Kidney (tissue), 22 donors: ENCODE measurements at places on chromosomes 12 and 14. TPM values are rescaled to one million over a fixed set of nuclear protein-coding genes. Genes with fewer than 3 reads are reported as not detected.
A peak's percentile ranks its signal among the peaks of the same experiment; 100 is the strongest.

GRCh38 chr12:54683398-54683797 lies 35.2 kb upstream of the DCD start:
- H3K27ac ChIP-seq: no peak overlapping the region
- H3K27me3 ChIP-seq: no peaks in the 10 kb centered on the region
- no peaks in the 10 kb centered on the region for H3K4me1 ChIP-seq
- no peaks in the 10 kb centered on the region for H3K36me3 ChIP-seq
- DNase-seq: peak; percentile 78
- no peak overlapping the region for H3K4me3 ChIP-seq

- no peaks in the 10 kb centered on the region for H3K36me3 ChIP-seq
- no peak overlapping the region for H3K27ac ChIP-seq
- H3K27me3 ChIP-seq: no peaks in the 10 kb centered on the region
- no peak overlapping the region for H3K4me3 ChIP-seq
- H3K4me1 ChIP-seq: no peaks in the 10 kb centered on the region
Measured at GRCh38 chr12:85695097-85695715, 141.0 kb downstream of the RASSF9 start.

- H3K27ac ChIP-seq: no peak overlapping the region
- no peaks in the 10 kb centered on the region for H3K36me3 ChIP-seq
- H3K27me3 ChIP-seq: no peaks in the 10 kb centered on the region
- H3K4me1 ChIP-seq: no peaks in the 10 kb centered on the region
- no peak overlapping the region for H3K4me3 ChIP-seq
- DNase-seq: no peak
Measured at GRCh38 chr12:105539735-105540134, 209.2 kb downstream of the C12orf75 start.

DNA sequence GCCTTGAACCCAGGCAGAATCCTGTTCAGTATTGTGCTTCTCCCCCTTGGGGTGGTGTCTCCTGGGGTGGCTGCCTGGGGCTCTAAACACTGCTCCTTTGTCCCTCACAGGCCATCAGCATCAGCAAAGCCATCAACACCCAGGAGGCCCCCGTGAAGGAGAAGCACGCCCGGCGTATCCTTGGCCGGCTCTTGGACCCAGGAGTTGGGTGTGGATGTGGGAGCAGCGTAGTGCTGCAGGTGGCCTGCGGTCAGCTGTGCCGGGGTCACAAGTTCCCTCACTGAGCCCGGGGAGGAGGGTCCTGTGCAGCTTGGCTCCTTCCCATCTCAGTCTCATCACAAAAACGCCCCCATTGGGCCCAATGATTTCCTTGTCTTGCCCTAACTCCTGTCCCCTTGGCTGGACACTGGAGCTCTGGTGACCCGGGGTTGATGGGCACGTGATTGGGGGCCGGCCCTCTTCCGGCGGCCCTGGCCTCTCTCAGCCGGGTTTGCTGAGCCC lies 12.7 kb downstream of the HIP1R start:
- peaks cover 12% of the 10 kb centered on the region for H3K36me3 ChIP-seq
- no peak overlapping the region for H3K4me3 ChIP-seq
- no peak overlapping the region for H3K27ac ChIP-seq
- DNase-seq: peak; percentile 37
- H3K27me3 ChIP-seq: no peaks in the 10 kb centered on the region

DNA sequence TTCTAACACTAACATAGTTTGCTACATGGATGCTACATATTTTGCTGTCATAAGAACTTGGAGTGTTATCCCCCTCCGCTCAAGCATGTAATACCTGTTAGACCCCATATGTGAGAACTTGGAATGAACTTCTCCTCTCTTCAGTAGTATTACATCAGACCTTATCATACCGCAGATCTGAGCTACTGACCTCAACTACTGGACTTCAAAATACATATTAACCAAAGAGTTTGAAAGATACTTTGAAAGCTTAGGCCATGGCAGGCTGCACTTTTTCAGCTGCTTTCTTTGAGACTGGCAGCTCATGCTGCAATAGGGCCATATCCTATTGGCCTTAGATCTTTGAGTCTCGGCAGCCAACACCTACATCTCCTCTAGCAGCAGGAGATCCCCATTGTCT lies 74.8 kb downstream of the EEA1 start:
- DNase-seq: no peak
- no peak overlapping the region for H3K4me3 ChIP-seq
- H3K36me3 ChIP-seq: peaks cover 3% of the 10 kb centered on the region
- no peaks in the 10 kb centered on the region for H3K27me3 ChIP-seq
- H3K4me1 ChIP-seq: no peaks in the 10 kb centered on the region

- no peak overlapping the region for H3K27ac ChIP-seq
- no peaks in the 10 kb centered on the region for H3K4me1 ChIP-seq
- no peaks in the 10 kb centered on the region for H3K36me3 ChIP-seq
- no peaks in the 10 kb centered on the region for H3K27me3 ChIP-seq
- no peak for DNase-seq
Measured at GRCh38 chr14:71625175-71625574, 307.1 kb upstream of the RGS6 start.

The ADAM21 gene
- 0.13 TPM for total RNA-seq

The ADGRD1 gene
- 6.7 TPM for total RNA-seq

DNA sequence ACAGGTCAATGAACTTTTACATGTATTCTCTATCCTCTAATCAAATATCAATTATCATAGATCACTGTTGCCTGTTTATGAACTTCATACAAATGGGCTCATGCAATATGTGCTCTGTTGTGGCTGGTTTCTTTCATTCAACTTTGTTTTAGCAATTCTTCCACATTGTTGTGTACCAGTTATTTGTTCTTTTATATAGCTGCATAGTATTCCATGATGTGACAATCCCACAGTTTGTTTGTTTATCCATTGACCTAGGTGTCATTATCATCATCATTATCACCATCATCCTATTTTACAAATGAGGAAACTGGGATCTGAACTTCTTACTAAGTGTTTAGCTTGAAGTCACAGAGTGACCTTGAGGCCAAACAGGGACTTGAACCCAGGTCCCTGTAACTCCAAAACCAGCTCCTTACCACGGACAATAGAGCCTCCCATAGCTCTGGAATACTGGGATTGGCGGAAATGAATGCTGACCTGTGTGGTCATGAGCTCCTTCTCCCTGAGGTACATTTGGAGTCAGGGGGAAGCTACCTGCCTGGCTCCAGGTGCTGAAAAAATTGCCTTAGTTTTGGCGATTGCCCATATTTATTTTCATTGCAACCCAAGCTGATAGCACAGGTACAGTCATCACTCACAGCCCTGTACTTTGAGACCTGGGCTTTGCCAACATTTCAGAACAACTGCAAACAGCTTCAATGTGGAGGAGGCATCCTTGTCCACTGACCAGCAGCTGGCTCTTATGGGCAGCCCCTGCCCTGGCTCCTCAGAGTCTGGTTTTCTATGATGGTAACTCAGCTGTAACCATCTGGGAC lies 9.2 kb downstream of the ZFP36L1 start:
- H3K4me3 ChIP-seq: no peak overlapping the region
- no peak for DNase-seq
- H3K36me3 ChIP-seq: no peaks in the 10 kb centered on the region
- H3K27ac ChIP-seq: peak overlapping the region; percentile 85
- peaks cover 60% of the 10 kb centered on the region for H3K4me1 ChIP-seq
- no peaks in the 10 kb centered on the region for H3K27me3 ChIP-seq

The AP5M1 gene
- total RNA-seq: 49.4 TPM

- no peak overlapping the region for H3K27ac ChIP-seq
- H3K27me3 ChIP-seq: no peaks in the 10 kb centered on the region
- H3K4me1 ChIP-seq: no peaks in the 10 kb centered on the region
- H3K4me3 ChIP-seq: no peak overlapping the region
Measured at GRCh38 chr14:67446371-67447032, 34.5 kb upstream of the PLEK2 start.

GRCh38 chr12:28799348-28799747 lies 349.7 kb upstream of the FAR2 start:
- no peak for DNase-seq
- no peak overlapping the region for H3K4me3 ChIP-seq
- no peaks in the 10 kb centered on the region for H3K36me3 ChIP-seq
- no peaks in the 10 kb centered on the region for H3K4me1 ChIP-seq

The IAPP gene
- not detected for total RNA-seq

DNA sequence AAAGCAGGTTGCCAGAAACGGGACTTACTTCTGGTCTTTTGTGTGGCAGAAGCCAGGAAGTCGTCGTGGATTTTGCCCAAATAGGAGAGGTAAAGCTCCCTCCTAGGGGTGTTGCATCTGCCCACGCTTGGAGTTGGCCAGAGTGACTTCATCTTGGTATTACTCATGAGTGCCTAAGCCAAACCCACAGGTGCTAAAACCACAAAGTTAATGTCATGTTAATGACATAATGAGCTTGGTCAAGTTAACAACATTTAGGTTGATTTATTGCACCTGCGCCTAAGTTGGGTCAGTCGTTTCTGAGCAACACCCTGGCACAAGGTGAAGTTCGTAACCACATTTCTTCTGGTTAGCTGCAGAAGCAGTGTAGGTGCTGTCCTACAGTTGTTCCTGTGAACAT lies 225.2 kb downstream of the FUT8 start:
- no peak for DNase-seq
- no peaks in the 10 kb centered on the region for H3K36me3 ChIP-seq
- H3K27me3 ChIP-seq: no peaks in the 10 kb centered on the region
- no peak overlapping the region for H3K27ac ChIP-seq

GRCh38 chr14:99038431-99038820 lies 233.6 kb downstream of the BCL11B start:
- no peaks in the 10 kb centered on the region for H3K4me1 ChIP-seq
- no peak for DNase-seq
- no peaks in the 10 kb centered on the region for H3K27me3 ChIP-seq
- H3K4me3 ChIP-seq: no peak overlapping the region

GRCh38 chr12:109573914-109574244 lies 285 bp downstream of the MVK start:
- no peaks in the 10 kb centered on the region for H3K36me3 ChIP-seq
- no peak overlapping the region for H3K27ac ChIP-seq
- DNase-seq: no peak

The PRB2 gene
- total RNA-seq: not detected

The TROAP gene
- total RNA-seq: 1.0 TPM

The TMEM119 gene
- total RNA-seq: 15.8 TPM

GRCh38 chr12:120358412-120359100 lies 10.4 kb downstream of the MSI1 start:
- H3K27me3 ChIP-seq: no peaks in the 10 kb centered on the region
- DNase-seq: peak; percentile 61
- peaks cover 2% of the 10 kb centered on the region for H3K36me3 ChIP-seq
- H3K4me1 ChIP-seq: peaks cover 3% of the 10 kb centered on the region
- H3K4me3 ChIP-seq: no peak overlapping the region

GRCh38 chr12:67747869-67748742 lies 99.6 kb downstream of the DYRK2 start:
- H3K36me3 ChIP-seq: no peaks in the 10 kb centered on the region
- no peaks in the 10 kb centered on the region for H3K27me3 ChIP-seq
- H3K4me1 ChIP-seq: no peaks in the 10 kb centered on the region
- no peak overlapping the region for H3K27ac ChIP-seq

- no peaks in the 10 kb centered on the region for H3K36me3 ChIP-seq
- H3K4me1 ChIP-seq: no peaks in the 10 kb centered on the region
- H3K27ac ChIP-seq: no peak overlapping the region
- no peaks in the 10 kb centered on the region for H3K27me3 ChIP-seq
- no peak overlapping the region for H3K4me3 ChIP-seq
Measured at GRCh38 chr14:53783256-53783655, 173.4 kb downstream of the BMP4 start.

DNA sequence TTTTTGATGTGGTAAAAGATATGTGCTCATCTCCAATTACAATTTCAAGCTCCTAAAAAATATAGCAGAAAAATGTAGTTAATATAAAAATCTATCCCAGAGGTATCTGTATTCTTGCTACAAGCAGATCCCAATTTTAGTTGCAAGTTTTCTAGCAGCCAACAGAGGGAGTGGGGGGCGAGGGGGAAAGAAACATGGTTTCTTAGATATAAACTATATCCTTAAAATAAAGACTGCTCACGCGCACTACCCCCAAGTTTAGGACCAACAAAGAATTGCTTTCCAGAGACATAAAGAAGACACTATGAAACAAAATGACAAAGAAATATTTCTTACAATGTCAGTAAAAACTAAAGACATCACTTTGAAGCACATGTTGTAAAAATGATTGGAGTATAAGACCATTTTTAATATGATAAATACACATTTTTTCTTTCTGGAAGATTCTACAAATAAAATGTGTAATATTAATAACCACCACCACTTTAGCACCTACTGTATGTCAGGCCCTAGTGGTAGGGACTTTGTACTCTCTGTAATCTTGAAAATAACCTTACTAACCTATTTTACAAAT lies 5.4 kb downstream of the MAGOHB start:
- H3K36me3 ChIP-seq: peaks cover 2% of the 10 kb centered on the region
- DNase-seq: no peak
- no peak overlapping the region for H3K27ac ChIP-seq
- no peak overlapping the region for H3K4me3 ChIP-seq

DNA sequence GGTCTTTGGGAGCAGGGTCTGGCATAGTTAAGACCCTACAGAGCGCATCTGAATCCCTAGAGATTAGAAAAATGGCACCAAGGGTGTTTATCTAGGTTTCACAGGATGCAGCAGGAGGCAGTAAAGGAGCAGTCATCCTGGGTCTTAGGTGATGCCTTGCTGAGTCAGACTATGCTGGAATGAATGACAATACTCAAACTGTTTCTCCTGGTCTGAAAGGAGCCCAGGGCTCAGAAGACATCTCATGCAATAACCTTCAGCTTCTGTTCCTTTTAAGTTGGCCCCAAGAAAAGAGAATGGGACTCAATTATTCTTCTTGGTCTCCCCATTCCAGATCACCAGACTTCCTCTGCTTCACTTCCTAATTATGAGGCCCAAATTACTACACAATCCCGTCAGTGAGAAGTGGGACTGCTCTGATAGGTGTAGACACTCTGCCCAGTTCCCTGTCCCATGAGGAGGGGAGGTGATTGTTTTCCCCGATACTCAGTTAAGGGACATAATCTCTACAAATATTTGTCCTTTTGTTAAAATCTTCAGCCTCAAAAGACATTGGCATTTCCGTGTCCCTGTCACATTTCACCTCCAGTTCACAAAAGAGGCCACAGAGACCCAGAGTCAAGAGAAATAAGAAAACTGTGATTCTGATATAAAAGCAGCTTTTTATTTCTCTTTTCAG lies 14.8 kb upstream of the APOF start:
- no peak for DNase-seq
- H3K4me1 ChIP-seq: no peaks in the 10 kb centered on the region
- no peak overlapping the region for H3K27ac ChIP-seq

DNA sequence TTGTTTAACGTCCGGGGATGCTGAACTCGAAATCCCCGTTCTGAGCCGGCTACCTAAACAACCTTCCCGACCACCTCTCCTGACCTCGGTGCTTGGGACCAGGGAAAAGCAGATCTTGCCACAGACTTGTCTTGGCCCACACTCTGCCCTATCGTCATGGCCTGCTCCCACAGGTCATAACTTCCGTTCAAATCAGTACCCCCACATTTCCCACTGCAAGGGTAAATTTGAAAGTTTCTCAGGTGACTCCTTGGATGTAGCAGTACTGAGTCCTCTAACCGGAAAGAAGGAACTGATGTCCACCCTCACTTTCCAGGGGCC lies 612 bp upstream of the RBM23 start:
- peak overlapping the region; percentile 92 for H3K27ac ChIP-seq
- H3K27me3 ChIP-seq: no peaks in the 10 kb centered on the region
- H3K4me1 ChIP-seq: peaks cover 3% of the 10 kb centered on the region
- H3K36me3 ChIP-seq: peaks cover 28% of the 10 kb centered on the region

The KRT83 gene
- not detected for total RNA-seq

GRCh38 chr14:86543521-86543920 lies 1013.6 kb downstream of the FLRT2 start:
- no peak overlapping the region for H3K27ac ChIP-seq
- no peaks in the 10 kb centered on the region for H3K4me1 ChIP-seq
- H3K27me3 ChIP-seq: no peaks in the 10 kb centered on the region
- no peaks in the 10 kb centered on the region for H3K36me3 ChIP-seq
- no peak overlapping the region for H3K4me3 ChIP-seq
- DNase-seq: no peak

The LUM gene
- 185 TPM for total RNA-seq
